ENCODE measurements at places on chromosomes 16 and 17.

- DNase-seq: peak; percentile 99
These were observed 105.8 kb downstream of the NOG start for GRCh38 chr17:56699186-56699894.

- DNase-seq: no peak
These were observed 208.5 kb downstream of the STX8 start for GRCh38 chr17:9367156-9367555.

- DNase-seq: no peak
These were observed 5.8 kb downstream of the GPRC5C start for GRCh38 chr17:74437702-74438101.

DNA sequence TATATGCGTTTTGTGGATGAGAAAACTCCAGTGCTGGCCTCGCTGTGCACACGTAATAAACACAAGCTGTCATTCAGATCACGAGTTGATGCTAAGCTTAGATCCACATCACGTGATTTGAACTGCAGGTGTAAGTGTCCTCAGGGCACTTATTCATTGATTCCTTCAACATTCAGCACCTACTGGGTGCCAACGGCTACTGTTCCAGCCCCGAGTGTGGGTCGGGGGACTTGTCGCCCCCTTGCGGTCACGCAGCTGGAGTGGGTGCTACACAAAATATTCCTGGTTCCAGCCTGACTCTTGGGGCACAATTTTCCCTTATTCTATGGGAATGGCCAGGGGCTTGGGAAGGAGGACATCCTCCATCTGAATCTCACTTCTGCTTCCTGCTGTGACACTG lies 29.9 kb upstream of the GINS2 start:
- DNase-seq: no peak

DNA sequence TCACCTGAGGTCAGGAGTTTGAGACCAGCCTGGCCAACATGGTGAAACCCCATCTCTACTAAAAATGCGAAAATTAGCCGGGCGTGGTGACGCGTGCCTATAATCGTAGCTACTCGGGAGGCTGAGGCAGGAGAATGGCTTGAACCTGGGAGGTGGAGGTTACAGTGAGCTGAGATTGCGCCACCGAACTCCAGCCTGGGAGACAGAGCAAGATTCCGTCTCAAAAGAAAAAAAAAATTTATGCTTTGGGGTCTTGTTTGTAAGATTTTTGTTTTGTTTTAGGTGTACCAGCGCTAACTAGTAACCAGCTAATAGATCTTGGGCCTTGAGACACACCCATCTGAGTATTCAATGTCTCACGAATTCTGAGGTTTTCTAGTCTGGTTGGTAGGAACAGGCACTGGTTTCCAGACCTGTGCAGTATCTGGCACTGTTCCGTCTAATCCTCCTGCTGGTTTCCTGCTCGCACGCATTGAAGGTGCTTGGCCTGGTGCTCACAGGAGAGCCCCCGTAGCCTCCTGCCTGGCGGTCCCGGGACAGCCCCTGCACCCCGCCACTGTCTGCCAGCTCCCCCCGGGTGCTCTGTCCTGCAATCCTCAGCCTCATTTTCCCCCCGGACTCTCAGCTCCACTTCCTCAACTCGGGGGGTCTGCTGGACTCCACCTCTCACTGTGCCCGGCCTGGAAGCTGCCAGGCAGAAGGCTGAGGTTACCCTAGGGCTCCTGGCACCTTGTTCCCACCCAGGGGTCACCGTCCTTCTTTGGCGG lies 10.6 kb upstream of the DUS1L start:
- DNase-seq: no peak

DNA sequence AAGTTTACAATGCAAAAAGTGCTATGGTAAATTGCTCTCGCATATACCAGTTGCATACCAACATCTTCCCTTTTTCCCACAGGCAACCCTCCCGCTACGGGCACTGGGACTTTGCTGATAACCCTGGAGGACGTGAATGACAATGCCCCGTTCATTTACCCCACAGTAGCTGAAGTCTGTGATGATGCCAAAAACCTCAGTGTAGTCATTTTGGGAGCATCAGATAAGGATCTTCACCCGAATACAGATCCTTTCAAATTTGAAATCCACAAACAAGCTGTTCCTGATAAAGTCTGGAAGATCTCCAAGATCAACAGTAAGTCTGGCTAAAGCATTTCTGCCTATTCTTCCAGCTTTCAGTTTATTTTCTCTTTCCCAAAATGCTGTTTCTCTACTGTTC lies 27.9 kb upstream of the HSBP1 start:
- peak; percentile 44 for DNase-seq

- no peak for DNase-seq
These were observed 15.3 kb downstream of the ZZEF1 start for GRCh38 chr17:4127555-4127954.
